ENCODE measurements at places on chromosomes 3 and 15.

DNA sequence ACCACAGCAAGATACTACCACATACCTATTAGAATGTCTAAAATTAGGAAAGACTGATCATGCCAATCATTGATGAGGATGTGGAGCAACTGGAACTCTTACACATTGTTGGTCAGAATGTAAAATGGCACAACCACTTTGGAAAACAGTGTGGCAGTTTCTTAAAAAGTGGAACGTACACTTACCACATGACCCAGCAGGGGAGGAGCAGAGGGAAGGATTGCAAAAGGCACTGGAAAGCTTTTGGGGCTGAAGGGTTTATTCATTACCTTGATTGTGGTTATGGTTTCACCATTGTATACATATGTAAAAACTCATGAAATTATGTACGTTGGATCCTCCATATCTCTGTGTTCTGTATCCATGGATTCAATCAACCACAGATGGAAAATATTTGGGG lies 3.3 kb upstream of the EHD4 start:
- DNase-seq: no peak

DNA sequence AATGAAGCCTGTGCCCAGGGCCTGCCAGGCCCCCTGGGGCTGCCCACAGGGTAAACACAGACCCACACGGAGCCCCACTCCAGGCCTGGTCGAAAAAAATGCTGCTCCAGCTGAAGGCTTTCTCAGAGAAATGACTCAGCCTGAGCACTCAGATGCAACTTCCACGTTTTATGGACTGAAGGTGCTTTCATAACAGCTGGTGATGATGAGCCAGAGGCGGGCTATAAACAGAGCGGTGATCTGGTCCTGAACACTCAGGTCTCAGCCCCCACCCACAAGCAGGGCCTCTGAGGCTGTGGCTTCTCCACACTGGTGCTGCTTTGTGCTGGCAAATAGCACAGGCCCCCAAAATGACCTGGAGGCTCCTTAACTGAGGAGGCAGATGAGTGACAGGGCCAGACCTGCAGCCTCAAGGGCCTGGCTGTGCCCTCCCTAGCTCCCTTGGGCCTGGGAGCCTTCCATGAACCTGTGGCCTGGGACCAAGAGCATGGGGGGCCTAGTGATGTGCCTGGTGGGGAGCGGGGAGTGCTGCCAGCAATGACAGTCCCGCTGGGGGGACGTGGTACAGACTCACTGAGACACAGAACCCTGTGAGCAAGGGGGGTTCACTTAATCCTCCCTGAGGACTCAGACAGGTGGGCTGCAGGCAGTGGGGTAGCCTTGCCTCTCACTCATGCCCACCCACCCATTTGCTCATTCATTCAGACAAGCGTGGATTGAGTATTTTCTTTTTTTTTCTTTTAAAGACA lies 23.0 kb upstream of the FURIN start:
- no peak for DNase-seq

- DNase-seq: peak; percentile 54
Measured at GRCh38 chr3:42476225-42477125, 26.0 kb upstream of the VIPR1 start.

GRCh38 chr15:65960586-65960985 lies 91.3 kb downstream of the RAB11A start:
- DNase-seq: no peak

DNA sequence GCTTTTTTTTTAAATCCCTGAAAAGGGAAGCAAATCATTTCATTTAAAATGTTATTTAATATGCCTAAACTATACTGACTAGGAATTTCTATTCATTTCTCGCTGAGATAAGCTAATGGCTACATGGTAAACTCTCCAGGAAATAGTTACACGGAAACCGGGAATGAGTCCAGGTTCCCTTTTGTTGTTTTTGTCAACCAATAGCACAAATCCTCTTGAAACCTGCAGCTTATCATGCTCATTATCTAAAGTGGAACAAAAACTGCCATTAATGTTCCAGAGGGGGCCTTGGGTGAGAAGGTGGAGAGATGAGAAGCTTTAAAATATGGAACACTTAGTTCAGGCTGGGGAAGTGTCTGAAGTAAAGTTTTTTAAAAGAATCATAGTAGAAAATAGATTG lies 113.5 kb upstream of the ALCAM start:
- no peak for DNase-seq

DNA sequence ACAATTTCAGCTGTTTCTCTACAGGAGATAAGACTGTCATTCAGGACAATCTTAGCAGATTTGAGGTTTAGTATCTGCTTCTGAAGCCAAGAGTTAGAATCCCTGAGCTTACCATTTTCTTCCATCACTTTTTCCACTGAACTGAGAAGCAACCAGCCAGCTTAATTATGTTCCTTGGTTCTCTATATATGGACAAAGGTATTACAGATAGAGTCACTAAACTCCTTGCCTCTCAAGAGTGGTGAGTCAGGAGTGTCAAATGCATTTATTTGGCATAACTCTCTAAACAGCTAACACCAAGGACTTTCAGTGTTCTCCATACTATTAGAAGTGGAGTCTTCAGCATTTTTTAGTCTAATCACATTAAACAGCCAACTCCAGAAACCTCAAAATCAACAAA lies 239.3 kb downstream of the ALCAM start:
- DNase-seq: no peak

DNA sequence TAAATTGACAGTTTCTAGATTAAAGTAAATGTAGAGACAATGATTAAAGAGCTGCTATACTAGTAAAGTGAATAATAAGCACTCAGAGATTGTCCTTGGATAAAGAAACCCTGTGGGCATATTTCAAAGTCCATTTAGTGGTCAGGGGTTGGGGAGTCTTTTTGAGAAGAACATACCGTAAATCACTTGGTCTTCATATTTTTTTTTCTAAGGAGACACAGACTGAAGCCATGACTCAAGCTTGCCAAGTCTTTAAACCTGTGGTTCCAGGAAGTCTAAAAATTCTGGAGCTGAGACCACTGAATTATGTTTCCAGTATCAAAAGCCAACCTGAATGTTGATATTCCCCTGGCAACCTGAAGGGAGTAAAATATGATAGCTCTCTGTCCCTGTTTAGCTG lies 171.0 kb downstream of the TPRG1 start:
- DNase-seq: no peak

GRCh38 chr15:82943176-82943575 lies 9.3 kb downstream of the HOMER2 start:
- DNase-seq: no peak

GRCh38 chr15:62853841-62854225 lies 188.7 kb upstream of the TPM1 start:
- no peak for DNase-seq

GRCh38 chr15:101120987-101121386 lies 130.9 kb downstream of the CHSY1 start:
- DNase-seq: no peak

DNA sequence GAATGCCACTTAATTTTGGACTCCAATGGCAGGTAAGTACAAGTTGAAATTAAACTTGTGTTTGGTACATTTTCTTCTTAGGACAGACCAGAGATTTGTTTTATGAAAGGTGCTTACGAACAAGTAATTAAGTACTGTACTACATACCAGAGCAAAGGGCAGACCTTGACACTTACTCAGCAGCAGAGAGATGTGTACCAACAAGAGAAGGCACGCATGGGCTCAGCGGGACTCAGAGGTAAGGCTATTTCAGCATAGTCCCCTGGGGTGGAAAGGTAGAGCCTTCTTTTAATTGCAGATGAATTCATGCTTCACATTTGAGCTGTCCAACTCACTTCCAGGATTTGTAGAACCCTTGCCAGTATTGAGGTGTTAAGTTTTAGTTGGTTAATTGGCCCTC lies 51.4 kb downstream of the ASTE1 start:
- no peak for DNase-seq

GRCh38 chr15:35289024-35289617 lies 204.0 kb upstream of the NANOGP8 start:
- no peak for DNase-seq

DNA sequence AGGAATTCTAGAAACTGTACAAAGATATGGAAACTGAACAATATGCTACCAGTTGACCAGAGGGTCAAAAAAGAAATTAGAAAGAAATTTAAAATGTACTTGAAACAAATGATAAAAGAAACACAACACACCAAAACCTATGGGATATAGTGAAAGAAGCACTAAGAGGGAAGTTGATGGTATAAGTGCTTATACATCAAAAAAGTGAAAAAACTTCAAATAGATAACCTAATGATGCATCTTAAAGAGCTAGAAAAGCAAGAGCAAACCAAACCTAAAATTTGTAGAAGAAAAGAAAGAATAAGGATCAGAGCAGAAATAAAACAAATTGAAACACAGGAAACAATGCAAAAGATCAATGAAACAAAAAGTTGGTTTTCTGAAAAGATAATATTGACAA lies 68.2 kb downstream of the TFDP2 start:
- DNase-seq: no peak

DNA sequence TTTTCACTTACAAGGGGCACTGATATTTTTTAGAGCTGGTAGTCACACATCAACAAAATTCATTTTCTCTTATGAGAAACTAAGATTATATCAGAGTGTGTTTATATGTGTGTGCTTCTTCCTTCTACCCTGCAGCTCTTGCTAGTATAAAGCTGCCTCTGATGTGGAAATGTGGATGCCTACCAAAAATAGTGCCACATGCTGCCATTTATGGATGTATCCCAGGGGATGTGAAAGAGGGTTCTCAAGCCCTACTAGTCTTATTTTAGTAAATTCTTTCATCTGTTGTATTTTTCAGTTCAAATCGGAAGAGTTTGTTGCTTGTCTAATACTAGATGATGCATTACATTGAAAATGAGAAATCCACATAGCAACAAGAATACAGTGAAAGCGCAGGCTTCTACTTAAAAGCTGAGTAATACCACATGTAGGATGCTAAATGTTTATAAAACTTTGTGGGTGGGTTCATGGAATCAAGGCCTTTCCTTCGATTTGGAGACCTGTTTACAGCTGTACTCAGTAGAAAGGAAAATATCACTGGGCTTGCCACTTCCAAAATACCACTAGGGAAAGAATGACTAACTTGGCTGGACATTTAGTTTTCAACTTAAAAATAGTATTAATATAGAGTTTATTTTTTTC lies 399.2 kb downstream of the EPHA3 start:
- no peak for DNase-seq

- no peak for DNase-seq
Measured at GRCh38 chr3:39362192-39362591, 21.0 kb upstream of the SLC25A38 start.

- DNase-seq: no peak
Measured at GRCh38 chr3:185199671-185200070, 46.8 kb upstream of the C3orf70 start.

- no peak for DNase-seq
Measured at GRCh38 chr3:15180042-15180611, 25.9 kb upstream of the CAPN7 start.

GRCh38 chr15:85620690-85621049 lies 174.1 kb downstream of the KLHL25 start:
- DNase-seq: no peak

- DNase-seq: no peak
Measured at GRCh38 chr3:6781092-6781491, 79.8 kb upstream of the GRM7 start.

DNA sequence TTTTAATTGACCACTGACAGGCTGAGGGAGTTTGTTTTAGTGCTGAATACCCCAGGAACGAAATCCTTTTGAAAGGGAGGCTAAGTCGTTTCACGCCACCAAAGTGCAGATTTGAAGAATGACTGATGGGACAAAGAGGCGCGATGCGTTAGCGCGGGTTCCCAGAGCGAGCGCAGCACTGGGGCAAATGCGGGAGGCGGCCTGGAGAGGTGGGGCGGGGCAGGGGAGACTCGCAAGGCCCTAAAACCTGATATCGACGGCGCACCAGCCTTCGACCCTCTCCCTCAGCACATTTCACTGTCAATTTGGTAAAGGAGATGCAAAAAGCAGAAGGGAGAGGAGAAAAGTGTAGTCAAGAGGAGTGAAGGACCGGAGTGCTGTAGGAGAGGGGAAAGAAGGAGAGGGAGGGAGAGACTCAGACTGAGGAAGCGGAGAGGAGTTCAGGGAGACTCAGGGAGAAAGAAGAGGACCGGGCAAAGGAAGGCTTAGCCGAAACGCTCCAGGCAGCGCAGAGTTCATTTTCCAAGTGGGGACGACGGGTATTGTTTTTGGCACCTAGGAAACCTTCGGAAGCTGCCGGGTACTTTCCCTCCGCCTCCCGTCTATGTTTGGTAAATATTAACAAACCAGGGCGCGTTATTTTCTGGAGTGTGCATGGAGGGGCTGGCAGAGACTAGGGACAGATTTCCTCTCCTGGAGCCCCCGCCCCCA lies 3.8 kb upstream of the FOXB1 start:
- DNase-seq: no peak

DNA sequence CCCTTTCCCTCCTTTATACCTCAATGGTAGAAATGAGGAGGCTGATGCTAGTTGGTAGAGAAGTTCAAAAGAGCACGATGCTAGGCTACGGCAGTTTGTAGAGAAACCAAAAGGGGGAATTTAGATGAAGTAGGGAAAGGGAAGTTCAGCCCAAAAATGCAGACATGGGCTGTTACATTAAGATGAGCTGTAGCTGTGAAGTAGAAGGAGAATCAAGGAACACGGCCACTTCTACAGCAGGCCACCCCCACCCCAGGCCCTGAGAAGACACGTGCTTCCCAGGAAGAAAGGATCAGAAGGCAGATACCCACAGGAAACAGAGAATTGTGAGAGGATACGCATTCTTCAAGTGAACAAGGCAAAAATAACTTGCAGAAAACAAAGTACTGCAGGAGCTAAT lies 2.1 kb upstream of the PARP14 start:
- no peak for DNase-seq

DNA sequence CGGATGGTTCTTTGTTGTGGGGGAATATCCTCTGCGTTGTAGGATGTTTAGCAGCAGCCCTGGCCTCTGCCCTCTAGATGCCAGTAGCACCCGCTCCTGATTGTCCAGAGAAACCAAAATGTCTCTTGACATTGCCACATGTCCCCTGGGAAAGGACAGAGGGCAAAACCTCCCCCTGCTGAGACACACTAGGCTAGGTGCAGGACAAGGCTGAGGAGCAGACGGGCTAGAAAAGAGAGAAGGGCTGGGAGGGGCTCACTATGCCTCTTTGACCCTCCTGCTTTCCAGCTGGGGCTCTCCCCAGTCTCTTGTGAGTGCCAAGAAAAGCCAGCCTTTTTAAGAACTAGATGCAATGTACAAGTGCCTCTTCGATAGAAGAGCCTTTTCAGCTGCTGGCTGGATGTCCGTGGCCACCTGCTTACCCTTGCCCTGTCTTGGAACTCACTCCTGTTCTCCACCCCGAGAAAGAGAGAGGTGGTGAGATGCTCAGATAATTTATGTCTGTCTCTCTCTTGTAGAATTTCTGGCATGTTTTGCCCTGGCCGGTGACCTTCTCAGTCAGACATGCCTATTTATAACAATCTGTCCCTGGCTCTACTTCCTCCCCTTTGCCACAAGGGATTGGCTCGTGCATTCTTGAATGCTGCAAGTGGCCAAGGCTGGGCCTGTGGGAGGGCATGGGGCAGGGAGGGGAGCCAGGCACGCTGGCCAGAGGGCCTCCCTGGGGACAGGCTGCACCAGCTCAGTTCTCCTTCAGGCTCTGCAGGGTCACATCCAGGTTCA lies 142.6 kb downstream of the RPLP1 start:
- DNase-seq: no peak

- DNase-seq: no peak
Measured at GRCh38 chr15:82048811-82049210, 3.0 kb upstream of the MEX3B start.

GRCh38 chr3:128240232-128240631 lies 87.0 kb downstream of the EEFSEC start:
- DNase-seq: no peak

- DNase-seq: peak; percentile 40
Measured at GRCh38 chr3:177249203-177249602, 51.9 kb upstream of the TBL1XR1 start.

Measured in colonic mucosa (tissue), 4 donors.